ENCODE measurements at places on chromosomes 12 and 14.

DNA sequence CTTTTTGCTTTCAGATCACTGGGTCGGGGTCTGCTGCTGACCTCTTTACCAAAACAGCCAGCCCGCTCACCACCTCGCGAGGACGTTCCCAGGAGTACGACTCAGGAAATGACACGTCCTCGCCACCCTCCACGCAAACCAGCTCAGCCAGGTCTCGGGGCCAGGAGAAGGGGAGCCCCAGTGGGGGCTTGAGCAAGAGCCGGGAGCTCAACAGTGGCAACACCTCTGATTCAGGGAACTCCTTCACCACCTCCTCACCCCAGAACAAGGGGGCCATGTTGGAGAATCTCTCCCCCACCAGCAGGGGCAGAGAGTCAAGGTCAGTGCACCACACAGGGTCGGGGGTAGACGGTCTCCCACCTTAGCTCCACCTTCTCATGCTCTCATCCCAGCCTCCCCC, 33.4 kb upstream of the HSPB8 start:
- no peak for DNase-seq

DNA sequence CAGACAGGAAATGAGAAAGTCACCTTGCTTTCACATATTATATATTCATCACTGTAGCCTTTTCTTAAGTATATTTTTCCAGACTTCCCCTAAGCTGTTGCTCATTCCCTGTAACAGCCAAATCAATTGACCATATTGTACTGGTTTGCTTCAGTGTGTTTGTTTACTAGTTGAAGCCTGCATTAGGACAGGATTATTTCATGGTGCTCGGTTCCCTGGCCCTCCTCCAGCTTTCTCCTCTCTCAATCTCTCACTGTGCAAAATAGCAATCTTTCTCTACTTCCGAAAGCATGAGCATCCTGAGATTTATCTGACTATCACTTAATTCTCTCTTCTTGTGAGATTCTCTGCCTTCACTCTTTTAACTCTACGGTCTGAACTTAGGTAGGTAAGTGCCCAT, 2.4 kb downstream of the SLC35F4 start:
- DNase-seq = no peak

- DNase-seq = no peak
Measured at GRCh38 chr14:62087191-62087590, 325.0 kb downstream of the SNAPC1 start.

GRCh38 chr12:132229926-132230325, 85.7 kb downstream of the NOC4L start:
- DNase-seq = no peak

- no peak for DNase-seq
Measured at GRCh38 chr12:67937822-67938221, 51.4 kb upstream of the IFNG-AS1 start.

GRCh38 chr14:99043756-99044155, 228.2 kb downstream of the BCL11B start:
- DNase-seq = no peak

GRCh38 chr14:74347795-74348100, 523 bp upstream of the VRTN start:
- no peak for DNase-seq

DNA sequence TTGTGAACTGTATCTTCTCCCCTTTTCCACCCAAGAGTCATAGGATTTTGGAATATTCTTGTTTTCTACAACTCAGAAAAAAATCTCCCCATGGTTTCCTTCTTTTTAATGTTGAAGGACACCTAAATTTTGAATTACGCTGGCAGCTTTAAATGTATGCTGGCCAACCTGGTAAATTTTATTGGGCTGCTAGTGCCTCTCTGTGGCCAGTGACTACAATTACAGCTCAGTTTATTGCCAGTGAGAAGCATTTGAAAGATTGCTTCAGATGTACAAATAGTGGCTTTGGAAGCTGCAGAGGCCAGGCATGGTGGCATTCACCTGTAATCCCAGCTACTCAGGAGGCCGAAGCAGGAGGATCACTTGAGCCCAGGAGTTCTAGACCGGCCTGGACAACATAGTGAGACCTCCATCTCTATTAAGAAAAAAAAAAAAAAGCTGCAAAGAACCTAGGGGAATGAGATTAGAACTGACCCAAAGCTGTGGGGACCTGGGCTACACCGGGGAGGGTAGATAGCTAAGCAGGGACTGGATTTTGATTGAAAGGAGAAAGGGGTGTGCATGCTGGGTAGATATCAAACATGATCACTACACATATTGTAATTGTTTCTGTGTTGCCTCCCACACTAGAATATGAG, 7.6 kb upstream of the RAB21 start:
- peak; percentile 26 for DNase-seq

DNA sequence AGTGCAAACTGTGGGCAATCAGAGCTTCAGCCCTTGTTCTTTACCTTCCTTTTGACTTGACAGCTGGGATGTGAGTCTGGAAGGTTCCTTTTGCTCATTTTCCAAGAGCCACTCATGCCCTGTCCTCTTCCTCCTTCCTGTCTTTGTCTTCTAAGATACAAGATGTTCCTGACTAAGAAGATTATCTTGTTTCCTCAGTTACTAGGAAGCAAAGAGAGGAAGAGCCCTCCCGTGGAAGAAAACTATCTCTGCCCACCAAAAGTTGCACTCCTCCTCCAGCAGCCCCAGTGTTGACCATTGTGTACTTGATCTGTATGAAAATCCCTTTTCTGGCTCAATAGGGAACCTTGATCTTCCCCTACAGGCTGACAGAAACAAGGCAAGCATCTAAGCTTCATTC, 138.0 kb downstream of the C12orf75 start:
- DNase-seq = no peak

- no peak for DNase-seq
Measured at GRCh38 chr12:70536650-70537049, 100.6 kb downstream of the PTPRB start.

GRCh38 chr14:74733221-74733620, 20.3 kb downstream of the FCF1 start:
- no peak for DNase-seq

DNA sequence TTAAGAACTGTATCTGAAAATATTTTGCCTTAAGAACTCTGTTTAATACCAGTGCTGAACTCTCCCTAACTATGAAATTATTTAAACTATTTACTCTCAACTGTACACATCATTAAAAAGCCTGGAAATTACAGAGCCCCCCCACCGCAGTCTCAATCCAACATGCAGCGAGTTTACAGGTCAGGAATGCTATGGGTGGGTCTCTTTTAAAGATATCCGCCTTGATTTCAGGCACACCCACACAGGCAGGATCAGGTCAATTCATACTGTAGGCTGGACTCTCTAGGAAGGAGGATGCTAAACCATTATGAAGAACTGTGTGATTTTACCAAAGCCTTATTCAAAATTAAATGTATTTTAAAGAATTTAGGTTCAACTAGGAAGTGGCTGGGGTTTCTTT, 16.5 kb downstream of the SPTLC2 start:
- DNase-seq = no peak

DNA sequence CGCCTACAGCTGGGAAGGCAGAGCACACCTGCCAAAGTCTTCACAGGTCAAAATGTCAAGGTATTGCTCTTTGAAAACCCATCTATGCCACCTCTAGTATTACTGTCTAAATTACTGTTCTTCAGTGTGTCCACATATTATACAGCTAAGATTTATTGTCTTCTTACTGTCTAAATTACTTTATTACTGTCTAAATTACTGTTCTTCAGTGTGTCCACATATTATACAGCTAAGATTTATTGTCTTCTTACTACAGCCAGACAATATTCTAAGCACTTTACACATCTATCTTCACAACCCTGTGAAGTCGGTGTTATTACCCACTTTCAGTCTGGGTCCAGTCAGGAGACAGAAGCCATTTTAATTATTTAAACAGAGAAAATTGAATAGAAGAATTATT, 173.9 kb downstream of the MYRFL start:
- DNase-seq = no peak

GRCh38 chr12:54359762-54360351, 4.4 kb downstream of the GPR84 start:
- no peak for DNase-seq

DNA sequence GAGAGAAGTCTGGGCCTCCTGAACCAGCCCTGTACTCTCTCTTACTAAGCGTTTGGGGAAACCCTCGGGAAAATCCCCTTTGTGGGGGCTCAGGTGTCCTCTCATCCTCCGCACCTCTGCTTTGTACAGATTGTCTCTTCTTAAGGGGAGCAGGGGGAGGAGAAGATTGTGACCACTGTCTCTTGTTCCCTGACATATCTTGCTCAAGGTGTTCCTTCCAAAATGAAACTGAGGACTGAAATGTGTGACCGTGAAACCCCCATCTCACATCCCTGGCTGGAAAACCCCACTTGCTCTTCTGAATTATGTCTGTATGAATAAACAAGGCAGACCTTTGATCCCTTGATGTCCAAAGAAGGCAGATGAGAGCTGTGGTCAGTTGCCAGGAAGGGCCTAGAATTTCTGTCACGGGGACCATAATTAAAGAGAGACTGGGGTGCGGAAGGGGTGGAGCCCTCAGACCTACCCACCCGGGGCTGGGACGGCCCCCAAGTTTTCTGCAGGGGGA, 369.8 kb downstream of the AACS start:
- no peak for DNase-seq

- DNase-seq = no peak
Measured at GRCh38 chr12:88519802-88520435, 60.4 kb downstream of the KITLG start.

GRCh38 chr12:102513739-102514138, 33.4 kb upstream of the IGF1 start:
- no peak for DNase-seq

GRCh38 chr14:53767566-53767965, 189.1 kb downstream of the BMP4 start:
- DNase-seq = no peak

- DNase-seq = no peak
Measured at GRCh38 chr14:44741431-44741830, 220.3 kb downstream of the KLHL28 start.

DNA sequence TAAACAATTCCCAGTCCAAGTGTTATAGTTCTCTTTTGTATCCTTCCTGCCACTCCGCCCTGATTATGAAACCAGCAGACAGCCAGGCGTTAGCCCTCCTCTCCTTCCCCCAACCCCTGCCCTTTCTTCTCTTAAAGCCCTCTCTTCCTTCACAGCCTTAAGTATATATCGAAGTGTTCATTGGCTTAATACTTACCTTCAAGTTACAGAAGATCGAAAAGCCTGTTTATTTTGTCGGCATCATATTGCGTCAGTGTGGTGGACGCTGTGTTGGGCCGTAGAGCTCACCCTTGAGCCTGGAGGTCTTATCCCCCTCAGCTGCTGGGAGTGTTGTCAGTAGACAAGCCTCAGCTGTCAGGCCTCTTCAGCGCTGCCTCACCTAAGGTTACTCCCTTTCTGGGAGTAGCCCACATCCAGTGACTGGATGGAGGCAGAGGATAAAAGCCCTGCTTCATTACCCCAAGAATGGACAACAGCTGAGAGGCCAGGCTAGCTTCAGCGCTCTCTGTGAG, 36.2 kb downstream of the CMAS start:
- DNase-seq = no peak

DNA sequence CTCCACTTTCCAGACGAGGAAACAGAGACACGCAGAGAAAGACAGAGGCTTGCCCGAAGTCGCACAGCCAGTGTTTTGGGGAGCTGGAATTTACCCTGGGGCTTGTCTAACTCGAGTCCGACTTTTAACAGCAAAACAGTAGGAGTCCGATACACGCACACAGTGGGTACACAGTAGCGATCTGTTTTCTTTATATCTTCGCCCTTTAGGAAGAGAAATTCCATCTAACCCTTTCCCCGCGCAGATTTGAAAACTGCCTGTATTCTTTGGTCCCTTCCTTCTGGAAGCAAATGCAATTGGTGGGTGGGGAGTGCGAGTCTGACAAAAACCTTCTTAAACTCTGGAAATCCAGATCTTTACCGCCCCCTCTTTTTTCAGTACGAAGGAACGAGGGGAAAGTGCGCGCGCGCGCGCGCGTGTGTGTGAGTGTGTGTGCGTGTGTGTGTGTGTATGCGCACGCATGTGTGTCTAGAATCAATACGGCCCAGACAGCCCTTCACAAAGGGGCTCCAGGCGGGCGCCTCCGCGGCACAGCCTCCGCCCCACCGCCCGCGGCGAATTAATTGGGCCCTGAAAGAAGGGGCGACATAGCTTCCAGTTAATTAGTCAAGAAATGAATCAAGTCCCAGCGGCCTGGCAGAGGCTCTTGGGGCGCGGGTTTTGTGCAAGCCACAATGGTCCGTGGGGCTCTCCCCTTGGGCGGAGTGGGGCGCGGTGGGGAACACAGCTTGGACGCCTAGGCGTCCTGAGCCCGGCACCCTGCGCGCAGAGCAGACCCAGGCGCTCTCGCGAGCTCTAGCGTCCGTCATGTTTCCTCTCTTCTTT, 14.0 kb upstream of the TBX3 start:
- DNase-seq = no peak

DNA sequence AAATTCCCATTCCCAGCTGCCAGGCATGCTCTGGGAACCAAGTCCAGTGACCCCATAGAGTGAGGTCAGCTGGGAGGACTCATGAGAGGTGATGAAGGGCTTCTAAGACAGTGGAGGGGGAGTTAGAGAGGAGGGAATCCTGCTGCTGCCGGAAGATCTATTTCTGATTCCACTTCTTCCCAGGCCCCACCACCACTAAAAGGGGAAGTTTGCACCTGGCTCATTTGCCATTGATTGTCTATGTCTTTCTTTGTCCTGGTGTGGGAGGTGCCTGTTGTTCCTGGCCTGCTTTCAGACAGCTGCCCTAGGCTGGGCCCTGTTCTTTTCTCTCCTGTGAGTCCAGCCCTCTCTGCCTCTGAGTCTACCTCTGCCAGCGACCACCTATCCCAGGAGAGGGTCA, 3.0 kb upstream of the KRT6A start:
- no peak for DNase-seq

GRCh38 chr12:69389831-69390230, 30.3 kb downstream of the YEATS4 start:
- DNase-seq = no peak

GRCh38 chr12:96208346-96208745, 14.2 kb downstream of the ELK3 start:
- DNase-seq = no peak

DNA sequence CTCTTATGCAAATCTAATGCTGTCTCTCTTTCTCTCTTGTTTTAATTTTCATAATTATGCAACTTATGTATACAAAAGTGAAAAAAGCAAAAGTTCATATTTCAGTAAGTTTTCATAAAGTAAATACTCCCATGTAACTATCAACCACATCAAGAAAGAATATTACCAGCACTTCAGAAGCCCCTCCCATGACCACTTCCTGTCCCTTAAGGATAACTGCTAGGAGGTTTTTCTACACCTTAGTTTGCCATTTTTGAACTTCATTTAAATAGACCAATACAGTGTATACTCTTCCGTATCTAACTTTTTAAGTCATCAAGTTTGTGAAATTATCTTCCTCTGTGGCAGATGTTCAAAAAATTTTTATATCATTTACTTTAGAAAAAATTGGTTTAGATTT, 547 bp upstream of the OR4K15 start:
- no peak for DNase-seq

- no peak for DNase-seq
Measured at GRCh38 chr12:49019120-49019430, 499 bp upstream of the PRKAG1 start.

- DNase-seq = no peak
Measured at GRCh38 chr14:51999084-51999483, 9.7 kb downstream of the RTRAF start.

Data from neural crest cell (in vitro differentiated cells).